ENCODE measurements at places on chromosomes 1 and 21.

GRCh38 chr1:32040711-32041110, 27.0 kb downstream of the KHDRBS1 start:
- DNase-seq = no peak

GRCh38 chr1:24503870-24504523, 1.4 kb downstream of the RCAN3 start:
- DNase-seq = no peak

DNA sequence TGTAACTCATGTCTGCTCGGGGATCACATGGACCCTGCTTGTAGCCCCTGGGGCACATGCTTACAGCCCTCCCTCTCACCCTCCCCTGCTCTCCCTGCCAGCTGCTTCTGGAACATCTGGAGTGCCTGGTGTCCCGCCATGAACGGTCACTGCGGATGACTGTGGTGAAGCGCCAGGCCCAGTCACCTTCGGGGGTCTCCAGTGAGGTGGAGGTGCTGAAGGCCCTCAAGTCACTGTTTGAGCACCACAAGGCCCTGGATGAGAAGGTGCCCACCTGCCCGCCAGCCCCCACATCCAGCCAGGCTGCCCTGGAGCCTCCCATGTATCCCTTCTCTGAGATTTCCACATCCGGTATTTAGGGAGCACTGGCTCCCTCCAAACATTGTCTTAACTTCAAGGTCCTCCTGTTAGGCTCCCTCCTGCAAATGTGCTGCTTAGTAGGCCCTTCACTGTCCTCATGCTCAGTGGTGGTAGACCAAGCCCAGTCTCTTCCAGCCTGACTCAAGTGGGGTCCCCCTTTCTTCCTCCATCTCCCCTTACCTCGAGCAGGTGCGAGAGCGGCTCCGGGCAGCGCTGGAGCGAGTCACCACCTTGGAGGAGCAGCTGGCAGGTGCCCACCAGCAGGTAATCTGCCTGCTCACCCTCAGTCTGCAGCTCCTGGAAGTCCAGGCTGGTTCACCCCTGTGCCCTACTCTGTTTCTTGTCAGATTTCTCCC, 17.7 kb downstream of the PPFIA4 start:
- no peak for DNase-seq

GRCh38 chr1:33147997-33148314, 33.9 kb downstream of the TRIM62 start:
- DNase-seq = no peak

DNA sequence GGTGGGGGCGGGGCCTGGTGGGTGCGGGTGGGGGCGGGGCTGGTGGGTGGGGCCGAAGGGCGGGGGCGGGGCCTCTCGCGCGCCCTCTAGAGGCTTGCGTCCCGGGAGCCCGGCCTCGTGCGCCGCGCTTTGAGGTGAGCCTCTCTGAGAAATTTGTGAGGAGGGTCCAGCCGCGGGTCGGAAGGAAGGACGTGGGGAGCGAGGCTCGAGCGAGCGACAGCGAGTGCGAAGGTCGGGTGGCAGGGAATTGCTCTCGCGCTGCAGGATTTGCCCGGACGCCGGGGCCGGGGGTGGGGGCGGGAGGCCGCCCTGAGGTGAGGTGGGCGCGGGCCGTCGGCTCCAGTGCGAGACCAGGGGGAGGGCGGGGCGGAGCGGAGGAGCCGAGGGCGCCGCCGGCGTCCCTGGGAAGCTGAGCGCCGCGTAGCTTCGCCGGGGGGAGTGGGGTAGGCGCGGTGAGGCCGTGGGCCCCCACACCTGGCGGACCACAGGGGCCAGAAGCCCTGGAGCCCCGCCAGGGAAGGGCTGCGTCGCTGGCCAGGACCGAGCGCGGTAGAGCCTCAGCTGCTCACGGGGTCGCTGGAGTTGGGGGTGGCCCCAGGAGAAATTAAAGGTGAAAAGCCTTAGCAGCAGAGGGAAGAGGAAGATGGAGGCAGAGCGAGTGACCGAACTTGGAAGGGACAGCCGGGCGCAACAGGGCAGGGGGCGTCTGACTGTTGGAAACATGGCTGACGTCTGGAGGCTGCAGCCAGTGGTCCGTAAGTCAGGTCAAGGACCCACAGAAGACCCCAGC, 754 bp upstream of the LSS start:
- DNase-seq = no peak

DNA sequence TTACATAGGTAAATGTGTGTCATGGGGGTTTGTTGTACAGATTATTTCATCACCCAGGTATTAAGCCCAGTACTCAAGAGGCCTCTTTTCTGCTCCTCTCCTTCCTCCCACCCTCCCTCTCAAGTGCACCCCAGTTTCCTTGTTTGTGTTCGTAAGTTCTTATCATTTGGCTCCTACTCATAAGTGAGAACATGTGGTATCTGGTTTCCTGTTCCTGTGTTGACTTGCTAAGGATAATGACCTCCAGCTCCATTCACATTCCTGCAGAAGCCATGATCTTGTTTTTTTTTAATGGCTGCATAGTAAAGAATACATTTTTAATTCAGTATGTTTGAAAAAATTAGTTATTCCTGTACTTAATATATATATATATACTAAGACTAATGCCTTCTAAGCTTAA, 107.7 kb downstream of the CLDN17 start:
- no peak for DNase-seq

DNA sequence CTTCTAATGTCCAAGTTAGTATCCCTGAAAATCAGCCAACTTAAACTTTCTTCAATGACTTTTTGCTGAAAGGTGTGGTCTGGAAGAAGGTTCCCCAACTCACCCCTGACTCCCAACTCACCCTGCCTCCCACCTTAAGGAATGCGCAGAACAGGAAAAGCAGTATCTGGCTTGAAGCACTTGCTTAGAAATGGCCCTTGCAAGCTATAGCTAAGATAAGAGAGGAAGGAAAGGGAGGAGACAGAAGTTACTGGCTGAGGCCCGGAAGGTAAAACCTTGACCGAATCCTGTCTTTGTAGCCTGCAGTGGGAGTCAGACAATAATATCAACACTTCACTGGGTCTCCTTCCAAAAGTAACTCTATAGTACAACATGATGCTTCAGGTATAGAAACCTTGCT, 2.9 kb downstream of the CYYR1 start:
- no peak for DNase-seq

DNA sequence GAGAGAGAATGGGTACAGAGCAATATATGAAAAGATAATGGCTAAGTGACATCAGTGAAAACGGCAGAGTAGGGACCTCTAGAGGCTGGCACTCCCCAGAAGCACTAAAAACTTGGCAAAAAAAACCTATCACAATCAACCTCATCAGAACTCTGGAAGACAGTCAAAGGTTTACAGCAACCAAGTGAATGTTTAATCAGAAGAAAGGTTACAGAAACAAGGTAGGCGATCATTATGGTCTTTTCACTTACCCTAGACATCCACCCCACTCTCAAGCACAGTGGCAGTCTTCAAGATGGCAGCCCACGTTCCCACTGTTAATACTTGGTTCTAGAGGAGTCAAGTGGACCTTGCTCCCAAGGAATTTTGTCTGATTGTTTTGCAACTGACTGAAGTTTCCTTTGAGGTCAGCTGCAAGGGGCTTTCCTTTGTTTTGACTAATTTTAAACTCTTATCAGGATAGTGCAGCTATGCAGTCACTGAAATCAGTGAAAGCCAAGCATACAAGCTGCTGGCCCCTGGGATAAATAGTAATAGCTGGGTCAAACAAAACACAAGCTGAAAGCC, 7.2 kb downstream of the KIFAP3 start:
- DNase-seq = no peak

- DNase-seq = no peak
Measured at GRCh38 chr1:235820061-235820460, 46.6 kb downstream of the LYST start.

- no peak for DNase-seq
Measured at GRCh38 chr1:25990702-25991395, 7.0 kb downstream of the PAFAH2 start.

GRCh38 chr1:54742282-54742681, 22.0 kb downstream of the PARS2 start:
- no peak for DNase-seq
